ENCODE measurements at places on chromosomes 2 and 18.

DNA sequence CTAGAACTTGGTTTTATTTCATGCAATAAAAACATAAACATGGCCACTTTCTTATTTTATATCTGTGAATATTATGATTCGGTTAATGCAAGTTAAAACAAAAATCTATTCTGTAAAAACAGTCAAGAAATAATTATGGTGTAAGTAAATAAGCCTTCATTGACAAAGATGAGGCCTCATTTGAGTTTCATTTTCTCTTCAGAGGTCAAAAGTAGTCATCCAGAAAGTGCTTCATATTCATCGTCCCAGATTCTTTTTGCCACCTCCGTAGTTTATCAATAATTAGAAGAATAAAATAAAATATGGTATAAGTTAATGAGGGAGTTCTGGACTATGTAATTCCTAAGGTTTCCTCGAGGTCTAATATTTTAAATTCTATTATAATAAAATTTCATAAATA lies 19.4 kb upstream of the HNRNPA3 start:
- no peak for DNase-seq

- DNase-seq: no peak
Measured at GRCh38 chr2:212242724-212243123, 295.9 kb downstream of the ERBB4 start.

DNA sequence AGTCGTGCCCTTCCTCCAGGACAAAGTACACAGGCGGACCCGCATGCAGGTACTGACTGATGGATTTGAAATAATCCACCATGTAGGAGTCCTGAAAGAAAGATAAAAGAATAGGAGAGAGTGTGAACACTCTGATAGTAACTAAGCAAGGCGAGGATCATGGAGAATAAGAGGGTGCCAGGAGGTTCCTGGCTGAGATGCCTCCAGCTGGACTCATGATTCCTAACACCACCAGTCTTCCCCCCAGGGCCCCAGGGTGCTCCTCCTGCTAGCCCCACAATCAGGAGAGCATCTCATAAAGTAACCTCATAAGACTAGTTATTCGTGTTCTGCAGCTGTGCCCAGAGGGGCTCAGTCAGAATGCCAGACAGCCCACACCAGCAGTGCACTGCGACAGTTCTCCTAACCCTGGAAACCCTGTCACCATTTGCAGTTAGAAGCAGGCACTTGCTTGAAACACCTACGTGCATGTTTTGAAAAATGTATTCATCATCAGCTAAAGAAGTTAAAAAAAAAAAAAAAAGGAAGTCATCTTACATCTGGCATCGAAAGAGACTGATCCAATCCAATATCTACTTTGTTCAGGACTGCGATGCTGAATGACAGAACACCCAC lies 36.7 kb downstream of the RMC1 start:
- DNase-seq: no peak

DNA sequence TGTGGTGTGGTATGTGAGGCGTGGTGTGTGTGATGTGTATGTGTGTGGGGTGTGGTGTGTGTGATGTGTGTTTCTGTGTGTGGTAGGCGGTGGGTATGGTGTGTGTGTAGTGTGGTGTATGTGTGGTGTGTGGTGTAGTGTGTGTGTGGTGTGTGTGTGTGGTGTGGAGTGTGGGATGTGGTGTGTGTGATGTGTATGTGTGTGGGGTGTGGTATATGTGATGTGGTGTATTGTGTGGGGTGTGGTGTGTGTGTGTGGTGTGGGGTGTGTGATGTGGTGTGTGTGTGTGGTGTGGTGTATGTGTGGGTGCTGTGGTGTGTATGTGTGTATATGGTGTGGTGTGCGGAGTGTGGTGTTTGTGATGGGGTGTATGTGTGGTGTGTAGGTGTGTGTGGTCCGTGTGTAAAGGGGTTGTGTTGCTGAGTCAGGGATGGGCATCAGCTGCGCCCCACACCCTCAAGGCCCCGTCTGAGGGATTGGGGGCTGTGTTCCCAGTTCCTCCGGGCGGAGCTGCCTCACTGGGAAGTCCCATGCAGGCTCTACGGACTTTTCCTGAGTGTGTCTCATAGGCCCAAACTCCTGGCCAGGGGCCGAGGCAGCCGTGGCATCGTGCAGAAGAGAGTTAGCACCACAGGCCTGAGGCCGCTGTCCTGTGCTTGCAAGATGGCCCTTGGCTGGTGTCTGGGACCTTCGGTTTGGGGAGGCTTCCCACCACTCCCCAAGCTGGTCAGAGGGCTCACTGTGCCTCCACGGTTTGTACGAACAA lies 18.2 kb upstream of the ARL4C start:
- DNase-seq: no peak

GRCh38 chr18:23530195-23530594 lies 26.9 kb downstream of the RMC1 start:
- no peak for DNase-seq

- no peak for DNase-seq
Measured at GRCh38 chr2:101478181-101479001, 3.5 kb upstream of the RFX8 start.

DNA sequence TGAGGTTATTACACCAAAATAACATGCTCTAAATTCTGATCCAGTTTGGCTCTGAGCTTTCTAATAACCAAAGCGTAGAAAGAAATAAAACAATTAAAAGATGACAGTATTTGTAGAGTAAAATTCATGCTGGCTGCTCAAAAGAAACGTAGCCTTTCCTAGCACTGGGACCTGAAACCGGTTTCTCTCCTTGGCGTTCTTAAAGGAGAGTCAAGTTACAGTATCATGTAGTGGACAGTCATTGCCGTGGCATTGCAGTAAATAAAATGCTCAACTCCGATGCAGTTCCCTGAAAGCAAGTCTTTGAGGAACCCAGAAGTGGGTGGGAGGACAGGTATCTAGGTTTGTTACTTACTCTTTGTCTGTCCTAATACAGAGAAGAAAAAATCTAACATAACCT lies 52.7 kb upstream of the ITM2C start:
- no peak for DNase-seq

DNA sequence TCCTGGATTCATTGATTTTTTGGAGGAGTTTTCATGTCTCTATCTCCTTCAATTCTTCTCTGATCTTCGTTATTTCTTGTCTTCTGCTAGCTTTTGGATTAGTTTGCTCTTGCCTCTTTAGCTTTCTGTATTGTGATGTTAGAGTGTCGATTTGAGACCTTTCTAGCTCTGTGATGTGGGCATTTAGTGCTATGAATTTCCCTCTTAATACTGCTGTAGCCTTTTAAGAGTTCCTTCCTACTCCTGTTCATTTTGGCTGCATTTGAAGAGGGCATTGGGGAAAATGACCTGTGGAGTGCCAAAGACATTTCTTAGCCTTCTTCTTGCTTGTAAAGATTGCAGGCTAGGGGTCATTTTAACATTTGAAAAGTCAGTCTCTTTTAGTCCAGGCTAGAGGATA lies 463.8 kb upstream of the GCFC2 start:
- DNase-seq: no peak

GRCh38 chr2:152019732-152020131 lies 79.1 kb downstream of the CACNB4 start:
- DNase-seq: no peak

- no peak for DNase-seq
Measured at GRCh38 chr18:13414521-13414920, 196.0 kb downstream of the LDLRAD4 start.

GRCh38 chr18:3842844-3843243 lies 392.9 kb downstream of the TGIF1 start:
- no peak for DNase-seq

GRCh38 chr2:40346535-40347354 lies 105.1 kb downstream of the SLC8A1 start:
- DNase-seq: no peak

DNA sequence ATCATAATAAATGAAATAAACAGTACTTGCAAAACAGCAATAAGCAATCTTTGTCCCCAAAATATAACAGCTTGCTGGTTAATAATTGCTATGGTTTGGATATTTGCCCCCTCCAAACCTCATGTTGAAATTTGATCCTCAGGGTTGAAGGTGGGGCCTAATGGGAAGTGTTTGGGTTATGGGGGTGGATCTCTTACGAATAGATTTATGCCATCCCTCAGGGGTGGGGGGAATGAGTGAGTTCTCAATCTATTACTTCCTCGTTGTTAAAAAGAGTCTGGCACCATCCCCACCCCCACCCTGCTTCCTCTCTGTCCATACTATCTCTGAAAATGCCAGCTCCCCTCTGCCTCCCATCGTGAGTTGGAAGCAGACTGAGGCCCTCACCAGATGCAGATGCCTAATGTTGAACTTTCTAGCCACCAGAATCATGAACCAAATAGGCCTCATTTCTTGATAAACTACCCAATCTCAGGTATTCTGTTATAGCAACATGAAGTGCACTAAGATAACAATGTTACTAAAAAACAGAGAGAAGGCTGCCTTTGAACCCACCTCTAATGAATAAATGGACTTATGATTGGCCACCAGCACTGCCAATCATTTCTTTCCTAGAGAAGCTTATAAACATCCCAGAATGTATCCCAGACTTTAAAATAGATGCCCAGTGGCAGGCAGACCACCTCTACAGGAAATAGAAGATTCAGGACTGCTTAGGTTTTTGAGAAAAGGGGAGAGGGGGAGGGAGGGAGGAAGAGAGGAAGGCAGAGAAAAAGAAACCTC lies 90.1 kb downstream of the ALPK2 start:
- DNase-seq: no peak

DNA sequence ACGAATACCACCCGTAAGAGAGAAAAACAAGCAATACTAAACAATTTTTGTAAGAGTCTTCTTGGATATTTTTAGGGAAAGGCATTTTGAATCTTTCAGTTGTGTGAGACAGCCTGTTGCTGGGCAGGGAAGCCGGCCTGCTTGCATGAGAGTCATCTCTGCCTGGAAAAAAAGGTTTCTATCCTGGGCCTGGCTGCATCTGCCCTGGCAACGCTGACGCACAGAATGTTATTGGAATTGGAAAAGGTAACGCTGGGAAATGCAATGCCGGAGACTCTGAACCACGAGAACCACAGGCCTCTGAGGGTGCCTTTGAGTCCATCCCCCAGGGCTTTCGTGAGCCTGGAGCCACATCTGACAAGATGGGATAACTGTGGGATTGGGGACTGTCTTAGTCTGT lies 17.9 kb upstream of the NPAS2 start:
- DNase-seq: no peak

DNA sequence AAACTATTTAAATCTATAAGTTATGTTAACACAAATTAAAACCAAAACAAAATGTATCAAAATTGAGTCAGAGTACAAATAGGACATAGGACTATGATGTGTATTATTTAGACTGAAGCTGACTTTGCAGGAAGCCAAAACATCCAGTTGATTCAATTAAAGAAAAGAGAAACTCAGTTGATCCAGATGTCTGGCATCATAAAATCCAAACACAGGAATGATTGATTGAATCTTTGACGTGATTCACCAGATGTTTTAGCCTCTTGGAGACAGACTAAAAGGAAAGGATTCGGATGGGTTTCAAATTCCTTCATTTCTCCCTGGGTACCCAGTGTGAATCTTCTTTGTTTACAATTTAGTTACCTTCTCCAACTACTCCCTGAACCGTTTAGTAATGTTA lies 272.9 kb downstream of the IRS1 start:
- no peak for DNase-seq

DNA sequence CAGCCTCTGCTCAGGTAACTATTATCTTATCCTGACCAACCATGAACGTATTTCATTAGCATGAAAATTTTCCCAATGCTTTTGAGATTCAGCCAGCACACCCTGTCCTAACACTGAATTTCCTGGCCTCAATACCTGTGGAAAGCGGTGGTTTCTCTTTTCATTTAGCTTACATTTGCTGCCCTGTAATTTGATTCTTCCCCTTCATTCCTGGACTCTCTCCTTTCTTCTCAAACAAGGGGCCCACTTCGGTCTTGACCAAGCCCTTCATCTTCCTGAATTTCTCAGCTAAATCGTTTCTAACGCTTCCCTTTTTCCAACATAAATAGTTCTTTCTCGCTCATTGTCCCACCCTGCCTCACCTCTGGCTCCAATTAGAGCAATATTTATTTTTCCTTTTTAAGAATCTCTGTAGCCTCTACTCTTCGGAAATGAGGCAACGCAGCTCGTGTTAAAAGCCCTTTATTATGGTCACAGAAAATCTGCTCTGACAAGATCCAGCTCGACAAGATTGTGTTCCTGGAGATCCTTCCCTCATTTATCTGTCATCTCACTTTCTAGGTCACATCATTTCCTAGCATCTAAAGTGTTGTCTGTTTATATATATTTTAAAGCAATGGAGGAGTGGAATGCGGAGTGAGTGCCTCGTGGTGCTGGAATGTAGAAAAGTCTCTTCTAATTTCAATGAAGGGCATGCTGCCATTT lies 49.5 kb upstream of the BCL11A start:
- no peak for DNase-seq

DNA sequence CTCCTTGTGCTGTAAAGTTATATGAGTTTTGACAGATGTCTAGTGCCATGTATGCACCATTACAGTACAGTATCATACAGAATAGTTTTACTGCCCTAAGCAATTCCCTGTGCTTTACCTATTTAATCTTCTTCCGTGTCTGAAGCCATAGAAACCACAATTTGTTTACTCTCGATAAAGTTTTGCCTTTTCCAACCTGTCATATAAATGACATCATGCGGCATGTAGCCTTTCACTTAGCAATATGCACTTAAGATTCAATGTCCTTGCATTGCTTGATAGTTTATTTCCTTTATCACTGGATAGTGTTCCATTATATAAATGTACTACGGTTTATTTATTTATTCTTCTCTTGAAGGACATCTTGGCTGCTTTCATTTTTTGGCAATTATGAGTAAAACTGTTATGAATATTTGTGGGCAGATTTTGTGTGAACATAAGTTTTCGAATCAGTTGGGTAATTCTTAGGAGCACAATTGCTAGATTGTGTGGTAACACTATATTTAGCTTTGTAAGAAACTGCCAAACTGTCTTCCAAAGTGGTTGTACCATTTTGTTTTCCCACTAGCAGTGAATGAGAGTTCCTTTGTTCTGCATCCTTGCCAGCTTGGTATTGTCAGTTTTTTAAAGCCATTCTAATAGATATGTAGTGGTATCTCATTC lies 136.8 kb upstream of the MAP3K20 start:
- DNase-seq: no peak

DNA sequence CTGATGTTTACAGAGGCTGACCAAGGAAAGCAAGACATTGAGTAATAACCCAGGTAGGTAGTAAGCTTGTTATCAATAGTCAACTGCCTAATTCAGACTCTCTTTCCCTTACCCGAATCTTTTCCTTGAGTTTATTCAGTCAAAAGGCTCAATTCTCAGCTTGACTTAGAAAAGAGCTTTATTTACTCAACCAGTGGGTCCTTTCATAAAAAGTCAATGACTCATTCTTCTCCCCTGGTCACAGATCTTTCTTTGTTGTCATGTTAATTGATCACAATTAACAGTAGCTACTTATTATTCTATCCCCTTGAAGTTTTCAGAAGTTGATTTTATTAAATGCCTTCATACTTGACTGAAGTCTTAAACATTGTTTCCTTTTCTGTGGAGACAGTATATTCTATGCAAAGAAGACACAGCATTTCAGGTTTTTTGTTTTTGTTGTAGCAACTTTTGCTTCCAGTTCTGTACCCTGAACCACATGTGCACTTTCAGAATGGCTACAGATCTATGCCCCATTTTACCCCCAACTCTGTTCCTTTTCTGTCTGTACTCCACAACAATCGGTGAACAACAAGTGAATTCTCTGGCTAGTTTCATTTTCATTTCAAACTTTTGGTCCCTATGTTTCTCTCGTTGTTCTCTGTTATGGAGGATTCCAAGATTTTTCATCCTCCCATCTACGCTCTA lies 428.3 kb downstream of the NCKAP5 start:
- no peak for DNase-seq
